ENCODE measurements at places on chromosomes 6 and 20. TPM values are rescaled to one million over a fixed set of nuclear protein-coding genes. Genes with fewer than 3 reads are reported as not detected.

SLC39A7 gene
- 190 TPM for total RNA-seq

HUS1B gene
- 1.3 TPM for total RNA-seq

CPXM1 gene
- 0.33 TPM for total RNA-seq

PXDC1 gene
- 61.8 TPM for total RNA-seq

SLC16A10 gene
- total RNA-seq: not detected

ADGRF5 gene
- 39.0 TPM for total RNA-seq

RCAN2 gene
- 2.3 TPM for total RNA-seq

ZNF334 gene
- total RNA-seq: 0.83 TPM

HLA-DMB gene
- total RNA-seq: 0.07 TPM

MMUT gene
- total RNA-seq: 23.0 TPM

GJA10 gene
- not detected for total RNA-seq

ADGRG6 gene
- total RNA-seq: 2.1 TPM

C6orf132 gene
- 0.66 TPM for total RNA-seq

KCNK16 gene
- total RNA-seq: not detected

ZSCAN23 gene
- total RNA-seq: 4.7 TPM

KCNK15 gene
- total RNA-seq: 4.8 TPM

LINC00237 gene
- not detected for total RNA-seq

CCN2 gene
- total RNA-seq: 658 TPM

GPANK1 gene
- 9.7 TPM for total RNA-seq

TTI1 gene
- total RNA-seq: 19.2 TPM

LGSN gene
- total RNA-seq: 0.07 TPM

STK4 gene
- total RNA-seq: 29.5 TPM

GLP1R gene
- total RNA-seq: not detected

PNPLA1 gene
- 0.03 TPM for total RNA-seq

PI3 gene
- not detected for total RNA-seq

MLIP gene
- total RNA-seq: 0.40 TPM

PLN gene
- 17.5 TPM for total RNA-seq

CCN5 gene
- 3.0 TPM for total RNA-seq

ADGRF1 gene
- not detected for total RNA-seq

GID8 gene
- 35.4 TPM for total RNA-seq

All from smooth muscle cell of the pulmonary artery (primary cell).